ENCODE measurements at places on chromosomes 7 and 10. TPM values are rescaled to one million over a fixed set of nuclear protein-coding genes. Genes with fewer than 3 reads are reported as not detected.

Gene ASB4
- total RNA-seq, result not detected

Gene KCNMA1
- not detected for total RNA-seq

Gene CYP3A5
- total RNA-seq, result not detected

GRCh38 chr7:143027032-143027431 is at the start of gene OR9A2:
Gene OR9A2 (minus strand): TSS chr7:143027132. CDS start chr7:143027132, 0 bp downstream.
- H3K4me3 ChIP-seq, result no peak within 1 kb of the TSS
- H3K27me3 ChIP-seq, result peaks cover 52% of the 10 kb centered on the region
- no peak within 1 kb of the TSS for H3K27ac ChIP-seq
- H3K4me1 ChIP-seq, result peaks cover 4% of the 10 kb centered on the region
- H3K36me3 ChIP-seq, result no peaks in the 10 kb centered on the region

DNA sequence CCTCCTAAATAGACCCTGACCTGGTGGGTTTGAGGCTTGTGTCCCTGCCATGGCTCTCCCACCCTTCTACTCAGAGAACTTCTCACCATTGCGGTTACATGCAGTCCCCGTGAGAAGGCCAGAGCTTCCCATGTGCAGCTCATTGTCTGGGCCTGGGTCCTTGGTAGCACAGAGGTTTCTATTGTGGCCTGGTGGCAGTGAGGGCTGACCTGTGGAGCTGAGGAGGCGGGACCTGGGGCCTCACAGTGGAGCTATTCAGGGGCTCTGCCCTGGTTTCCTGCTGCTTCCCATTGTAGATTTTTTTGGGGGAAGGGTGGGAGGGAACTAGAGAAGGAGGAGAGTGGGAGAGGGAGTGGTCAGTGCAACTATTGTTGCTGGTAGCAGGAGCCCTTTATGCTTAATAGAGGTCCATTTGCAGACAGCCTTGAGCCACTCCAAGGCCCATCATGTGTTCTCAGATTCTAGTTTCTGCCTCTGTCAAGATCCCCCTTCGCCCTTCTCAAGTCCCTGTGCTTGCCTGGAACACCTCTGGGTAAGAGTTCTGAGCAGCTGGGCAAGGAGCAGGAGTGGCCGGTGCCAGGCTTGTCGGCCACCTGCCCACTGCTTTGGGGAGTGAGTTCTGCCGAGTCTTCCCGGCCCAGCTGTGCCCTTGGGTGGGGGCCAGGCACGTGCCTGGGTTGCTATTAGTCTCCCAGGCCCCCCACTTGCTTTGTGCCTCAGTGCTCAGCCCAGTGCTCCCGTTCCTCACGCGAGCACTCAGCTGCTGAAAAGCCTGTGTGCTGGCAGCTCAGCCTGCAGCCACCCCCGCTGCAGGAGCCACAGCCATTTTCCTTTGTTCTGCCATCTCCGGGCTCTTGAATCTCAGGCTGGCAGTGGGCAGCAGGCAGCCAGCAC is 10.7 kb downstream of the TSPAN14 start:
- peak overlapping the region; percentile 98 for H3K27ac ChIP-seq
- no peak for DNase-seq
- H3K27me3 ChIP-seq, result no peaks in the 10 kb centered on the region
- H3K4me3 ChIP-seq, result peak overlapping the region; percentile 70
- H3K4me1 ChIP-seq, result peaks cover 96% of the 10 kb centered on the region

DNA sequence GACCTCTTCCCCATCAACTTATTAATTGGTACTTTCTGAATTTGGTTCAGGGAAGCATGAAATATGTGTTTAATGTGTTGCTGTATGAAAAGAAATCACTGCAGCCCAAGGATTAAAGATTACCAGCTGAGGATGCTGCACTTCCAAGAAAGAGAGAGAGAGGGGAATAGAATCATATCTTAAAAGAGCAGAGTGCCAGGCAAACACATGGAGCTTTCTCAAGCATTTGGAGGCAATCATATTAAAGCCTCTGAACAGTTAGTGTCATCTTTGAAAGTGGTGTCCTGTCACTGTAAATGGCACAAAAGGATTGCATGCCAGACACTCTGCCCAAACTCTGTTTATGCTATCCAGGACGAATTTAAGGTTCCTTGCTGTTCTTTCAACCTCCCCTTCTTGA is 386.7 kb downstream of the SORCS1 start:
- H3K27ac ChIP-seq, result no peak overlapping the region
- H3K4me1 ChIP-seq, result no peaks in the 10 kb centered on the region
- DNase-seq, result no peak
- no peaks in the 10 kb centered on the region for H3K36me3 ChIP-seq
- H3K27me3 ChIP-seq, result peaks cover 16% of the 10 kb centered on the region
- no peak overlapping the region for H3K4me3 ChIP-seq

DNA sequence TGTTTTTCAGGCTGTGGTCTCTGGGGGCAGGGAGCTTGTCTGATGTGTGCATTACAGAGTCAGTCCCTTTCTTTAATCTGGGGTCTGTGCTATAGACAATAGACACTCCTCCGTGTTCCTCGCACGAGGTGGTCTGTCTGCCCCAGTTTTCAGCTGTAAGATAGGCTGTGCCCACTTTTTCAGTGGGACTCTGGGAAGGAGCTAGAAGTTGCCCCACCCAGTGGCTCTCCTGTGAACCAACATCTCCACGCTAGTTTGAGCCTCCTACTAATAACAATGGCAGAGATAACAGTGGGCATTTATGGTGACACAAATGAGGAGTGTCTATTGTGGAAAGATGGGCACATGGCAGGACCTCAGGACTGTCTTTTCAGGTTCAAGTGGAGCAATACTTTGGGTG is 44.0 kb downstream of the ADRB1 start:
- H3K27ac ChIP-seq, result no peak overlapping the region
- H3K4me1 ChIP-seq, result no peaks in the 10 kb centered on the region
- H3K4me3 ChIP-seq, result no peak overlapping the region
- no peak for DNase-seq
- no peaks in the 10 kb centered on the region for H3K27me3 ChIP-seq

- H3K27ac ChIP-seq, result no peak overlapping the region
- H3K27me3 ChIP-seq, result no peaks in the 10 kb centered on the region
Observed at GRCh38 chr7:107206136-107206535, 37.3 kb downstream of the HBP1 start.

Data from natural killer cell treated with Interleukin-12 subunit alpha and Interleukin-12 subunit beta and Interleukin-15 and Interleukin-18, amount 100 ng/mL, for 72 hours (primary cell).